Activated CD8-positive, alpha-beta memory T cell treated with anti-CD3 and anti-CD28 coated beads for 1 hour (primary cell): ENCODE measurements at places on chromosomes 3 and 15.
A peak's percentile ranks its signal among the peaks of the same experiment; 100 is the strongest.

GRCh38 chr3:88203642-88204055 is 53.9 kb downstream of the C3orf38 start:
- no peak for DNase-seq

DNA sequence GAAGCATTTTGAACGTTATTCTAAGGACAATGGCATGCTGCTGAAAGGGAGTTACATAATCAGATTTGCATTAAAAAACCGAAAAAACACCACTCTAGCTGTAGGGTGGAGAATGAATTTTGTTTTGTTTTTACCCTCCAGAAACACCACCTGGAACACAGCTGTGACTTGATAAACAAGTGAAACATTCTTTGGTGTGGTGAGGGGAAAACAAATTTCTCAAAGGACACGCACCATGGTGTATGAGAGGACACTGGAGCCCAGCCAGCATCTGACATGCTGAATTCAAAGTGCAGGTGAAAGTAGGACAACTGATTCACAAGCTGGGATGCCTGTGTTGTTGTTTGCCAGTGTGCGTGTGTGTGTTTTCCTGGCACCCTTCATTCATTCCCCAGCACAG is 554.5 kb upstream of the TBL1XR1 start:
- no peak for DNase-seq

GRCh38 chr3:72461787-72462186 is 386.5 kb downstream of the SHQ1 start:
- no peak for DNase-seq

- no peak for DNase-seq
Measured at GRCh38 chr3:21991061-21991460, 240.1 kb upstream of the ZNF385D start.

GRCh38 chr3:4852780-4853748 is 126.2 kb upstream of the BHLHE40 start:
- no peak for DNase-seq

DNA sequence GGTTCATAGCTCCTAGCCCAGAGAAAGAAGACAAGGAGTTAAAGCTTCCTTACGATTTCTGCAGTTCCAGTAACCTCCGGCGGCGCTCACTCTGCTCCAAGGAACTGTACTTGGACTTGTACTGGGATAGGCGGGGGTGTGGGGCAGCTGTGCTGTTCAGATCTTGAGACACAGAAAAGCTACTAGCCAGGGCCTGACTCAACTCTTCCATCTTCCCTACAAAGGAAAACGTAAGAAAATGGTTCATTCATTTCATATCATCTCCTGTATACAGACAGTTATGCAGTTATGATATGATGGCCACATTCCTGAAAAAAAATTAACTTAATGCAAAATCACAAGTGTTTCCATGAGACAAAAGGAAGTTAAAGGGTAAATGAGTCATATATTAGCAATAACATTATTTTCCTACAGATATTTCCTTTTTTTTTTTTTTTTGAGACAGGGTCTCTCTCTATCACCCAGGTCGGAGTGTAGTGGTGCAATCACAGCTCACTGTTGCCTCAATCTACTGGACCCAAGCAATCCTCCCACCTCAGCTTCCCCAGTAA is 4.6 kb downstream of the SNUPN start:
- DNase-seq, result no peak

DNA sequence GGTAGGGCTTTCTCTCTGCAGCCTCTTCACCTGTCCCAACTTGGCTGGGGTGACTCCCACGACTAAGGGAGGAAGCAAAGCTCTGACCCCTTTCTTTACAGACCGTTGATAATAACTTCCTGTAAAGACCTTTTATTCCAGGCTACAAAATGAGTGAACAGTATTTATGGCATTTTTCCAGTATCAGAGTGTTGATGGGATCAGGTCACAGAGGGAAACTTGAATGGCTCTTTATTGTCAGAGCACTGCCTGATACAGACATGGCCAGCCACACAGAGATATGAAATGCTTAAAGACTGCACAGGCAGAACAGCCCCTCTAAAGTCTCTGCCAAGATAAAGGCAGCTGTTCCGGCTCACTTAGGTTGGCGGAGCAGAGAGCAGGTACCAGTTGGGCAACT is 1033.9 kb upstream of the NR2F2 start:
- no peak for DNase-seq

DNA sequence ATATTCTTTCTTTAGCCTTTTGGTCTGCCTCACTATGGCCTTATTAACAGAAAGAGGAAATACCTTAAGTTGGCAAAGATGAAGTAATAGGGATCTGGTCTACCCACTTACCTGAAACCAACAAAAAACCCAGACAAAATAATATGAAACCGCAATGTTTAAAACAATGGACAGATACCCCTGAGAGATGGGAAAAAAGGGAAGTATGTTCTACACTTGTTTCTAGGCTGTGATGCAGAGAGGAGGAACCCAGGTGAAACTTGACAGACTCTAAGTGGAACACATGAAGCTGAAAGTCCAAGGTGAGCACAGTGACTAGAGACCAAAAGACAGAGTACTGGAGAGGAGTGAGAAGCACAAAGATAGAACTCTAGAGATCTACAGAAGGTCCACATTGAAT is 78.4 kb downstream of the NR2E3 start:
- no peak for DNase-seq

GRCh38 chr15:50003786-50004334 is 115.2 kb downstream of the ATP8B4 start:
- DNase-seq, result peak; percentile 1

- no peak for DNase-seq
Measured at GRCh38 chr15:78259232-78259631, 5.1 kb upstream of the DNAJA4 start.

GRCh38 chr15:78077871-78078210 is 330 bp upstream of the TBC1D2B start:
- no peak for DNase-seq

DNA sequence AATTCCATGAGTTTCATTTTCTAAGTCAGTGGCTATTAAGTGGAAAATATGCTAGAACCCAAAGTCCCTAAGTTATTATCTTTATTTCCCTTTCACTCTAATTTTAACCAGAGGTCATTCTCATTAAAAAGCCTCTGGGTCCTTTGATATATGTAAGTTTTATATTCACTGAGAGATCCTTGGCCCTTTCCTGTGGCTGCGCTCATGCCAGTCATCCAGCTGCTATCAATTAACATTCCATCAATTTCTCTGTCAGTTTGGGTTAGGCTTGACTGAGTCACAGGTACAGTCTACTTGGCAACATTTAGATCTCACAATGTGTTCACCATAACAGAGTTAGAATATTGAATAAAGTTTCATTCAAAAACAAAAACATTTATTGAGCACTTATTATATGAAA is 58.0 kb upstream of the FBN1 start:
- DNase-seq, result no peak

DNA sequence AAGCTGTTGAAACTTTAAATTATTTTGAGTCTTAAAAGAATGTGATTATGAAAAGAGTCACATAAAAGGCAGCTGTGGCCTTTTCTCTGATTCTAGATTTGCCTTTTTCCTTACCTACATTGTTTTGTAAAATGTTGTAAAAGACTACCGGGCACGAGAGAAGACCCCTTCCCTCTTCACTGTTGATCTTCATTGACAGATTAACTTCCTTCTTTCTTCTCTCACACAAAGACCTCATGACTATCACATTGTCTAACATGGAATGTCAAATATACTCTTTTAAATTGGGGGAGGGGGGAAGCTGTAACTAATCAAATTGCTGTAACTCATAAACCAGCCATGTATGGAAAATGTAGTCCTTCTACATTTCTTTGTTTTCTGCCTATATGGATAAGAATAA is 68.3 kb downstream of the OCA2 start:
- DNase-seq, result no peak

GRCh38 chr15:89876396-89877082 is 17.3 kb downstream of the AP3S2 start:
- no peak for DNase-seq

DNA sequence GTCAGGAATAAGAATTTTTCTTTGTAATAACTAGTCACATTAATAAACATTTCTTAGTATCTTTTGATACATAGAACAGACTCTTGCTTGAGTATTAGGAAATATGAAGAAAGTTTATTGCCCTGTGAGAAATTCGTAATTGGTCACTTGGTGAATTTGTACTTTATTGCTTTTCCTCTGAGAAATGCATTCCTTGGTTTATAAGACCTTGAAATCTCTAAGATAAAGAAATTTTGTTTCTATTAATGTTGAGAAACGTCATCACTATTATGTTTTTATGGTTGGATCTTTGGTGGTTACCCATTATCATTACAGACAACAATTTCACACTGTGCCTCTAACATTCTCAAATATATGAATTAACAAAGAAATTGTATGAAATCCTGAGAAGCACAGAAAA is 652.0 kb upstream of the NECTIN3 start:
- DNase-seq, result no peak

DNA sequence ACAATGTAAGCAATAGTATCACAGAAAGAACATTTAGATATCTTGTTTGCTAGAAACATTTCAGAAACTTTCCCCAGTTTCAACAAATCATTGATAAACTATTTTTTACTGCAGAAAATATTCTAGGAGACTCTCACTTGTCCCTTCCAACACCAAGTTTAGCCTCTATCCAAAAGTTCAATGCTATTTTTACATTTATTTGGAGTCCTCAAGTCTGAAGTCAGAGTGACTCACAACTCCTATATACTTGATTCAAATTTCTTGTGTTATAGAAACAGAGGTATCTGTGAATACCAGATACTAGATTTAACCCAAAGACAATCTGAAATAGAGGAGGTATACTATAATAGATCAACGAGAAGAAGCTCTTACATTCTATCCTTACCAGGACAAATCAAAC is 49.6 kb downstream of the RFX7 start:
- DNase-seq, result no peak

GRCh38 chr3:69385723-69386555 is at the start of gene FRMD4B:
Gene FRMD4B (minus strand): TSS chr3:69386088. CDS start chr3:69385989, 99 bp downstream.
- no peak for DNase-seq

GRCh38 chr15:67670647-67671305 is 128.3 kb downstream of the MAP2K5 start:
- no peak for DNase-seq

DNA sequence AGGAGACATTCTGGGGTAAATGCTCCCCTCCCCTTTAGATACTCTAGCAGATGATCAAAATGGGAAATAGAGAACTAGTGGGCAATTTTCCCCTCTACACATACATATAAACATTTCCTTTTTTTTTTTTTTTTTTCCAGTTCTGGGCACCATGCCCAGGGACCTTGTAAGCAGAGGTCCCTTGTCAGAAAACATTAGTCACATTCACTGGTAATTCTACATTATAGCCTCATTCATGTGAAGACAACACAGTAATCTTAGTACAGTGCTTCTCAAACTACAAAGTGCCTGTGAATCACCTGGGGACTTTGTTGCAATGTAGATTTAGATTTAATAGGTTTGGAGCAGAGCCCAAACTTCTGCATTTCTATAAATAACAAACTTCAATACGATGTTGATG is 60.1 kb upstream of the ACTC1 start:
- no peak for DNase-seq

DNA sequence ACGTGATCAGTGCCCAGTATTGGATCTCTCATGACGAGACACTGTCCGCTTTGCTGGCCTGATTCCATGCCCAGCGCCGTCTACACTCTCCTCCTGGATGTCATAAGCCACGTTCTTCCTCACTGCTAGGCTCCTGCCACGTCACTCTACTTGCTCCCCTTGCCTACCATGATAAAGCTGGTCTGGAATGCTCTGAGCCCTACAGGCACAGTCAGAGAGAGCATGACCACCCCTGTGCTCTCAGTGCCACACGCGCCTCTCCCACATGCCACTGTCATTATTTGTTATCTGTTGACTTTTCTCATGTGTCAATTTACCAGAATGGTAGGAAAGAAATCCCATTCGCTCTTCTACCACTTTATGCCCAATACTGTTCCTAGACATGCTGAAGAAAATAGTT is 148.6 kb downstream of the ANO10 start:
- no peak for DNase-seq

DNA sequence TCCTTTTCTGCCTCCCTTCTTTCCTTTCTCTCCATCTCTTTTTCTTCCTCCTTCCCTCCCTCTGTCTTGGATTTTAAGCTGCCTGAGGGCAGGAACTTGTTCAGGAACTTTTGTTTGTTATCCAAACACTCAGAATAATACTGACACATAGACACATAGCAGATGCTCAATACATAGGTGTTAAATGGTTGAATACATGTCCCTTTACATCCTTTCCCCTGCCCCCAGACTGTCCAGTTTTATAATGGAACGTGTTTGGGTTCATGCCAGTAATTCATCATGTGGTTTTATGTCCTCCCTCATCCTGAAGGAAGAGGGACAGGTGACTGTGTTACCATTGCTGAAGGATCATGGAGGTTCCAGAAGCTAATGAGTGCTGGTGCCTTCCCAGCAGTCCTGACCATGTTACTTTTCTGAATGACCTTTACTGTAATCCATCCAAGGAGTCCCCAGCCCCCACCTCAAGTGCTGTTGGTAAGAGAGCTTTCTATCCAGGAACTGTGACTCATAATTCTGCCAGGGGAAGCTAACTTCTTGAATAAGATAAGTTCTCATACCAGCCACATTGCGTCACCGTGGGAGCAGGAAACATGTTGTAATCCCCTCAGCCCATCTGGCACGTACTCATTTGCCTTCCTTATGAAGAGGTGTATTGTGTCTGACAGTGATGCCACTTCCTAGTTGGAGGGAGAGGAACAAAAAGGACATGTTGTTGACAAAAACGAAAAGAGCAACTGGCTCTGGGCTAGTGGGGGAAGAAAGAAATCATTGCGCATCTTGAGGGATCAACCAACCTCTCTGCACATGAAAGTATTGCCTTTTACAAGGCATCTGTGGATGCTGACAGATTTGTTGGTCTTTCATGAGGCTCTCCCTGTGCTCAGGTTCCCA is 52.4 kb downstream of the IL1RAP start:
- no peak for DNase-seq

DNA sequence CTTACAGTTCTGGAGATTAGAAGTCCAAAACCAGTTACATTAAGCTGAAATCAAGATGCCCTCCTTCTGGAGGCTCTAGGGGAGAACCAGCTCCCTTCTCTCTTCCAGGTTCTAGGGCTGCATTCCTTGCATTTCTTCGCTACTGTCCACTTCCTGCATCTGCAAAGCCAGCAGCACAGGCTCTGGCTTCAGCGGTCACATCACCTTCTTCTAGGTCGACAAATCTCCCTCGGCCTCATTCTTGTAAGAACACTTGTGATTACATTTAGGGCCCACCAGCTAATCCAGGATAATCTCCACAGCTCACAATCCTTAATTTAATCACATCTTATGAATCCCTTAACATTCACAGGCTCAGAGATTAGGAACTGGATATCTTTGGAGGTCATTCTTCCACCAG is 73.8 kb downstream of the MINAR1 start:
- DNase-seq, result no peak

GRCh38 chr3:153350420-153350819 is 188.4 kb downstream of the RAP2B start:
- no peak for DNase-seq

DNA sequence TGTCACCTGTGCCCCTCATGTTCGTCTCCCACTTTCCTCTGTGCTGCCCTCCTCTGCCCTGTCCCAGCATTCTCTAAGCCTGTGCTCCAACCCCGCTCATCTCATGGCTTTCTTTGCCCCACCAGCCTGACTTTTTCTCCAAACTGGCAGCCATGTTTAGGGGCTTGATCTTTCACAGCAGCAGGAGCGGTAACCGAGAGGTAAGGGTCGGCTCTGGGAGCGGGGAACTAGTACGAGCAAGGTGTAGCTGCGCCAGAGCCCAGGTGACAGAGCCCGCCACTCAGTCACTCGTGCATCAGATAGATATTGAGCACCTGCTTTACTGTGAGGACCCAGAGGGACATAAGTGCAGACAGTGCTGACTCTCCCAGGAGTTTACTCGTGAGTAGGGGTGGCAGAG is 13.4 kb downstream of the MAN2A2 start:
- DNase-seq, result no peak

GRCh38 chr3:188154014-188154808 is at the start of gene LPP:
Gene LPP (plus strand): TSS chr3:188154157. CDS start chr3:188406121, 251,964 bp downstream.
- DNase-seq, result peak; percentile 68
